ENCODE measurements at places on chromosomes 1 and 21. TPM values are rescaled to one million over a fixed set of nuclear protein-coding genes. Genes with fewer than 3 reads are reported as not detected.

GRCh38 chr1:174337000-174337681, 110.6 kb upstream of the GPR52 start:
- H3K36me3 ChIP-seq, result no peaks in the 10 kb centered on the region
- H3K4me3 ChIP-seq, result no peak overlapping the region
- no peak overlapping the region for H3K27ac ChIP-seq

Gene AKR7A3
- not detected for total RNA-seq

GRCh38 chr1:94514095-94514727, 27.3 kb downstream of the F3 start:
- no peaks in the 10 kb centered on the region for H3K4me1 ChIP-seq
- no peaks in the 10 kb centered on the region for H3K36me3 ChIP-seq
- no peak overlapping the region for H3K4me3 ChIP-seq
- no peak for DNase-seq

Gene ATAD3C
- 0.77 TPM for total RNA-seq

GRCh38 chr1:27928216-27928954, 6.4 kb upstream of the SMPDL3B start:
- no peak overlapping the region for H3K4me3 ChIP-seq
- no peaks in the 10 kb centered on the region for H3K27me3 ChIP-seq
- no peaks in the 10 kb centered on the region for H3K4me1 ChIP-seq
- no peaks in the 10 kb centered on the region for H3K36me3 ChIP-seq
- no peak overlapping the region for H3K27ac ChIP-seq
- no peak for DNase-seq

Gene FAM167B
- 29.0 TPM for total RNA-seq

GRCh38 chr1:234149217-234149616, 224.0 kb upstream of the COA6 start:
- DNase-seq, result no peak
- no peaks in the 10 kb centered on the region for H3K4me1 ChIP-seq
- no peaks in the 10 kb centered on the region for H3K27me3 ChIP-seq
- H3K27ac ChIP-seq, result no peak overlapping the region
- no peaks in the 10 kb centered on the region for H3K36me3 ChIP-seq
- no peak overlapping the region for H3K4me3 ChIP-seq

Gene PLEKHA6
- 5.9 TPM for total RNA-seq
